ENCODE measurements at places on chromosomes 3 and 15. TPM values are rescaled to one million over a fixed set of nuclear protein-coding genes. Genes with fewer than 3 reads are reported as not detected.

GRCh38 chr15:89575656-89576416 is 567 bp downstream of the TICRR start:
- no peak for DNase-seq

DNA sequence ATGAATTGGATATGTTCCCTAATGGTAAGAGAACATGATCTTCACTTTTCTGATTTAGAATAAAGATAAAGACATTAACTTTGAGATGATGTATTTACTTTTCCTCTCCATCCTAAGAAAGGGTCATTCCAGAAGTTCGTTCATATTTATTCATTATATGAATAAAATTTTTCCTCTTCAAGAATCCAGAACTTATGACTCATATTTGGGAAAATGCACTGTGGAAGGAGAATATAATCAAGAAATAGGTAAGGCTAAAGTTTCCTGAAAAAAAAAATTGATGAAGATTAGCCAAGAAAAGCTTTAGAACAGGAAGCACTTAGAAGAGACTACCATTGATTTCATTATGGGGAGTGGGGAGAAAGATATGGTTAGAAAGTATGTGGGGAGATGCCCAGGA is 36.5 kb upstream of the CBLB start:
- no peak for DNase-seq

DNA sequence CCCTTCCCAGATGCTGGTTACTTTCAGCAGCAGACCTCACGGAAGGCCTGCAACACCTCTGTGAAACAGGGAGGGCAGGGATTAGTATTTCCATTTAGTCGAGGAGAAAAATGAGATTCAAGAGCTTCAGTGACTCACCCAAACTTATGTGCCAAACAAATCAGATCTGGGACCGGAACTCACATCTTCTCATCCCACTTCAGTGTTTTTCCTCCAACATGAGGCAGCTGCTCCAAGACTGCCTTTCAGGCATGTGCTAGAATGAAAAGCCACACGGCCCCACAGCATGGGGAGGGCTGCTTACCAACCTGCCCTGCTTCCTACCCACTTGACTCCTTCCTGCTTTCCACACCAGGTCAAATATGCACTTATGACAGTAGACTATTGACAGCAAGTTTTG is 129.4 kb upstream of the SLC24A5 start:
- no peak for DNase-seq

DNA sequence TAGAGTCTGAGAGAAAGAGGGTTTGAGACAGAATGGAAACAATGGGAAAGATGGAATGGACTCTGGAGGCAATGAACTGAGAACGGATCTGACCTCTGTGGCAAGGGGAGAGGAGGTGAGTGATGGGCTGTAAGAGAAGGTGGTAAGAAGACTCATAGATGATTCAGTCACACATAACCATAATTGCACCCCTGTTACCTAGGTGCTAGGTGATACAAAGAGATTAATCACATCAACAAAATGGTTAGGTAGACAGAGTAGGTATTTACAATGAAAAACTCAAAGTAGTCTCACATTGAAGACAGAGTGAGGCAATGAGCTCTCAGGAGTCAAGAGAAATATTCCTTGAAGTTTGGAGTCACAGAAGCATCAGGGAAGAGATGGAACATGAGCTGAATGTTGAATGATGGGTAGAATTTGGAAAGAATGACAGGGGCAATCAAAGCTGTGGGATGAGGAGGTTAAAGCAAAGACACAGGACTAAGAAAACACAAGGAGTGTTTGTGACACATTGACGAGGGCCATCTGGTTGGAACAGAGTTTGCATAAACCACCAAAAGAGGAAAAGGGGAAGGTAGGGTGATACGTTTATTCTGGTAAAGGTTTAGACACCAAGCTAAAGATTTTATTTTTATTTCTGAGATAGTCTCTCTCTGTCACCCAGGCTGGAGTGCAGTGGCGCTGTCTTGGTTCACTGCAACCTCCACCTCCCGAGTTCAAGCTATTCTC is 32.7 kb downstream of the MME start:
- DNase-seq, result no peak

The PDE12 gene
- 44.7 TPM for total RNA-seq

The GABRB3 gene
- total RNA-seq, result 0.23 TPM

DNA sequence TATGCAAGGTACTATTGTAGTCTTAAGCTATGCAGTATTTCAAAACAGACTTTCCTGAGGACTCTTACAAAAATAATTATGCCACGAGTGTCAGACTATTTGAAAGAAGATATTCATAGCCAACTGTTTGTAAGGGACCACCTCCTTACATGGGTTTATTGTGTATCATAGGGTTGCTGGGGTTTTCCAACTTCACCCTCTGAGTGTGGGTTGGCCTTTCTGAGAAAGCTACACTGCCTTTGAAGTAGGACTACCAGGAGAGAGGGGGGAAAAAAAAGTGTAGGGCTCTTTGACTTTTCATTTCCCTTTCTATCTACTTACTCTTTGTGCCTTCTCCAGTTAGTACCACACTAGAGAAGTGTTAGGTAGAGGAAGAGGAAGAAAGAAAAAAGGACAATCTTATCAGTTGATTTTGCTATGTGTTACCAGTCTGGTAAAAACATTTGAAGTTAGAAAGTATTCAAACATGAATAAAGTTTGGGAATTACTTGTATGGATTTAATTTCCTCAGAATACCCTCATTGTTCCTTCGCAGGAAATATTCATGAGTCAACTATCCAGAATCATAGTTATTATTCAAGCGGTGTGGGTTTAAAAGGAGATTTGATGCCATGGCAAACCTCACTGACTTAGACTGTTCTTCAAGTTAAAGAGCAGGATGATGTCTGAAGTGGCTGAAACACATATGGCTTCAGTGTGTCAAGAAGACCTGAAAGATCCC is 329.3 kb upstream of the THBS1 start:
- no peak for DNase-seq

The HES1 gene
- 0.37 TPM for total RNA-seq

- DNase-seq, result peak; percentile 59
Measured at GRCh38 chr15:84734794-84735479, 13.5 kb upstream of the ZNF592 start.

- no peak for DNase-seq
Measured at GRCh38 chr15:40242213-40242599, 3.3 kb downstream of the PAK6 start.

The CASR gene
- total RNA-seq, result not detected

GRCh38 chr15:47688573-47689086 is 28.7 kb upstream of the SEMA6D start:
- DNase-seq, result no peak

- no peak for DNase-seq
Measured at GRCh38 chr15:81339851-81340250, 15.9 kb upstream of the STARD5 start.

The CACNA2D3 gene
- not detected for total RNA-seq

The REC114 gene
- not detected for total RNA-seq

- DNase-seq, result peak; percentile 16
Measured at GRCh38 chr3:12662593-12663400, 1.1 kb downstream of the RAF1 start.

DNA sequence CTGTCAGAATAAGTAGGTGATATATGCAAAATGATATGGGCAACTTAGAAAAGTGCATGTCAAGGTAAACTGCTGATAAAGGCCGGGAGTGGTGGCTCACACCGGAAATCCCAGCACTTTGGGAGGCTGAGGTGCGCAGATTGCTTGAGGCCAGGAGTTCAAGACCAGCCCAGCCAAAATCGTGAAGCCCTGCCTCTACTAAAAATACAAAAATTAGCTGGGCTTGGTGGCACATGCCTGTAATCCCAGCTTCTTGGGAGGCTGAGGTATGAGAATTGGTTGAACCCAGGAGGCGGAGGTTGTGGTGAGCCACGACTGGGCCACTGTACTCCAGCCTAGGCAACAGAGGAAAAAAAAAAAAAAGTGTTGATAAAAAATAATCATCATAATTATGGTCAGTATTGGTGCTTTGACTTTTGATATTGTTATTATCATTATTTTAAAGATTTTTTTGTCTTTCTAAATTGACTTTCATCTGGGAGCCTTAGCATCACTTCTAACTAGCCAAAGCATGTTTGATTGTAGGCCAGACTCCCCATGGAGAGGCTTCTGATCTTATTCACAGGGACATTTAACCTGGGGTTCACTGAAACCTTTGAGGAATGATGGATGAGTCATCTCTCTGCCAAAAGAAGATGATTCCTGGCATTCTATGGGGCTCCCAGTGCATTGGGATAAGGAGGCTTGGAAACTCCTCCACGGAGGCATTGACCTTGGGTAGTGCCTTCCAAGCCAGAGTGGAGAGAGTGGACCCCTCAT is 5.6 kb downstream of the ZBTB38 start:
- DNase-seq, result no peak

GRCh38 chr3:21226086-21226485 is 524.9 kb downstream of the ZNF385D start:
- no peak for DNase-seq

- DNase-seq, result no peak
Measured at GRCh38 chr3:65988411-65989180, 50.1 kb downstream of the MAGI1 start.

The HDC gene
- 1.5 TPM for total RNA-seq

The LNP1 gene
- 0.94 TPM for total RNA-seq

The GOLIM4 gene
- 2.4 TPM for total RNA-seq

DNA sequence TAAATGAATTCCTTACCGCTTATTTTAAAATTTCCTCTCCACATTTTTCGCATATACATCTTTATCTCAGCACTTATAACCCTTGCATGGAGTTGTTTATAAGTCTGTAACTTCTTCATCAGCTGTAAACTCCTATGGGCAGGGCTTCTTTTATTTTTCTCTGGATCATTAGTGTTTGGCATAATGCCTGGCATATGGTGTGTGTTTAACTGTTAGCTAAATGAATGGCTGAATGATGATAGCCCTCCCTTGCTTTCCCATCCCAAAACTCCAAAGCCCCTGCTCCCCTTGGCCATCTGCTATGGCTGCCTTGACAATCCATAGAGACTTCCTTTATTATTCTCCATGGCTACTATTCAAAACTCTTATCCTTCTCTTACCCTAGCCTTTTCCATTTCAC is 48.1 kb upstream of the SEMA6D start:
- no peak for DNase-seq

The ACKR4 gene
- not detected for total RNA-seq

DNA sequence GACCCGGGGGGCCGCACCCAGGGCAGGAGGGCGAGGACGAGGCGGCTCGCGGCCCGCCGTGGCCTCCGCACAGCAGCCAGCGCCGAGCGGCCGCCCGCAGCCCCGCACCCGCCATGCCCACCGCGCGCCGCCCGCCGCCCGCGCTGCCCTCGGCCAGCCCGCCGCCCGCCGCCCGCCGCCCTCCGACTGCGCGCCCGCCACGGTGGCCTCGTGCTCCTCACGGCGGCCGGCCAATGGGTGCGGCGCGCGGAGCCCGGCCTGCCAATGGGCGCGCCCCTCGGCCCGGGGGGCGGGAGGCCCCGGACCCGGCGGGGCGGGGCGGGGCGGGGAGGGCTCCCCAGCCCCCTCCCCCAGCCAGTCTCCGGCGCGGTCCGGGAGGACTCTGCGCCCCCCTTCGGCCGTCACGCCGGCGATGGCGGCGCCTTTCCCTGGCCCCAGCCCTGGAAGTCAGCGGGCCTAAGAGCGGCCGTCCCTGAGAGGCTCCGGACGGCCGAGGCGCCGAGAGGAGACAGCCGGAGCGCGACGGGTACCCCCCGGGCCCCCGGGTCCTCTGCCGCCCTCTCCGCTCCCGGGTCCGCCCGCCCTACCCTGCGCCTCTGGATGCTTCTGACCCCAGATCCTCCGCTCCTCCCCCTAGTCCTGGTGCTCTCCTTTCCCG is at the start of gene NT5DC2:
Gene NT5DC2, minus strand, starts transcription at position 235 of the 658 bp plus-strand sequence. Its CDS starts 120 bp downstream, at position 115.
- DNase-seq, result peak; percentile 57

DNA sequence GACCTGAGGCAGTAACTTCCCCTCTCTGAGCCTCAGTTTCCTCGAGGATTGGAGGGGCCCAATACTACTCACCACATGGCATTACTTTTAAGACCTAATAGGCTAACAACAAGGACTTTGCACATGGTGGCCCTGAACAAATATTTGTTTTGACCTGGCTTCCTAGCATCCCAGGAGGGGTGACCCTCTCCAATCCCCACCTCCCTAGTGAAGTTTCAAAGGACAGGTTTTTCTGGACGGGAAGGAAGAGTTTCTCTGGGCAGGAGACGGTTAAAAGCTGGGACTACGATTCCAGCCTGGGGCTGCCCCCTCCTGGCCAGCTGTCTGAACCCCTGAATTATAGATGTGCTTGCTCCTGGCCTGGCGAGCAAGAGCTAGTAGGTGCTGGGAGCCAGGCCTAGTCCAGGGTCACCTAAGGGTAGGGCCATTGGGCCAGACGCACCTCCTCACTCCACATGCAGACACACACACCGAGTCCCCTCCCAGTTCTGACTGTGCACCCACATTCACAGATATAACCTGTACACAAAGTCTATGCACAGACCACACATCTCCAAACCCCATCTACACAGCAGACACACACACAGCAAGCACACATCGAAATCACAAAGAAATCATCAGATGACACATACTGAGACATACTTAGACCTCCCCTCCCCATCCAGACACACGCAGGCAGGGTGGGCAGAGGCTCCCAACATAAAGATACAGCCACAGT is 2.7 kb upstream of the ISL2 start:
- DNase-seq, result no peak

GRCh38 chr15:75673426-75674235 is 25.9 kb downstream of the SNX33 start:
- no peak for DNase-seq

DNA sequence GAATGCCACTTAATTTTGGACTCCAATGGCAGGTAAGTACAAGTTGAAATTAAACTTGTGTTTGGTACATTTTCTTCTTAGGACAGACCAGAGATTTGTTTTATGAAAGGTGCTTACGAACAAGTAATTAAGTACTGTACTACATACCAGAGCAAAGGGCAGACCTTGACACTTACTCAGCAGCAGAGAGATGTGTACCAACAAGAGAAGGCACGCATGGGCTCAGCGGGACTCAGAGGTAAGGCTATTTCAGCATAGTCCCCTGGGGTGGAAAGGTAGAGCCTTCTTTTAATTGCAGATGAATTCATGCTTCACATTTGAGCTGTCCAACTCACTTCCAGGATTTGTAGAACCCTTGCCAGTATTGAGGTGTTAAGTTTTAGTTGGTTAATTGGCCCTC is 51.4 kb downstream of the ASTE1 start:
- no peak for DNase-seq

DNA sequence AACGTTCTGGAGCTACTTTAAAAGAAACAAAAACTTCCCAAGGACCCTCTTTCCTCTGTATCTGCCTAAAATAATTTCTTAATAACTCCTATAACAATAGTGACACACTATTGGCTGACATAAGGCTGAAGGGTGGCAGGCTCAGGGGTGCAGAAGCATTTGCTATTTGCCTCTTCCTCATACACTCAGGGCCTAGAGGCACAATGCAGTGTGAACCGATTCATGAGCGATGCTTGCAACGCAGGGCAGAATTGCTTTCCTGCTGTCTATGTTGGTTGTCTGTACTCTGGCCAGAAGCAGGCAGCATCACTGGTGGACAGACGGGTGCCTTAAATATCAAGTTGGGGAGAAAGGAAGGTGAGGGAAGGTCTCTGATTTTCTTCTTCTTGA is 157.4 kb downstream of the AGBL1 start:
- DNase-seq, result no peak

The ANAPC13 gene
- 47.1 TPM for total RNA-seq

DNA sequence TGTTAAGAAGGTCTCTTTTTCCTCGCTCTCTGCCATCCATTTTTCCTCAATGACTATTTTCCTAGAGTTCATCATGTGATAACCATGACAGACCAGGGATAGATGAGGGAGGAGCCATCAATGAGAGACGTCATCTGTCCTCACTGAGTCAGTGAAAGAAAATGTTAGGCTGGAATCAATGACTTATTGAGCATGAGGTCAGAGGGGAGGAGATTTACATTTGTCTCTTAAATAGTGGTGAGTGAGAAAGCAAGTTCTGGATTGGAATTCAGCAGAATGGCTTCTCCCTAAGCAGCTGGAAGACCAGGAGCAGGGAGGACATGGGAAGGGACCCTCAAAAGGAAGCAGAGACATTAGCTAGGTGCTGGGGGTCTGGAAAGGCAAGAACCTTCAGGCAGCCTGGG is 28.2 kb upstream of the USP3 start:
- DNase-seq, result no peak
